NCI-H1105 (cell line): ENCODE measurements at places on chromosomes 13 and 19.

GRCh38 chr13:23561261-23561660, 9.0 kb upstream of the TNFRSF19 start:
- DNase-seq, result no peak

- DNase-seq, result no peak
Measured at GRCh38 chr19:7763696-7764095, 653 bp downstream of the CLEC4M start.

- DNase-seq, result no peak
Measured at GRCh38 chr19:39599116-39599515, 3.2 kb upstream of the LGALS13 start.

- no peak for DNase-seq
Measured at GRCh38 chr19:10271543-10272086, 695 bp downstream of the ICAM1 start.

- no peak for DNase-seq
Measured at GRCh38 chr19:47499371-47499770, 15.4 kb upstream of the KPTN start.

DNA sequence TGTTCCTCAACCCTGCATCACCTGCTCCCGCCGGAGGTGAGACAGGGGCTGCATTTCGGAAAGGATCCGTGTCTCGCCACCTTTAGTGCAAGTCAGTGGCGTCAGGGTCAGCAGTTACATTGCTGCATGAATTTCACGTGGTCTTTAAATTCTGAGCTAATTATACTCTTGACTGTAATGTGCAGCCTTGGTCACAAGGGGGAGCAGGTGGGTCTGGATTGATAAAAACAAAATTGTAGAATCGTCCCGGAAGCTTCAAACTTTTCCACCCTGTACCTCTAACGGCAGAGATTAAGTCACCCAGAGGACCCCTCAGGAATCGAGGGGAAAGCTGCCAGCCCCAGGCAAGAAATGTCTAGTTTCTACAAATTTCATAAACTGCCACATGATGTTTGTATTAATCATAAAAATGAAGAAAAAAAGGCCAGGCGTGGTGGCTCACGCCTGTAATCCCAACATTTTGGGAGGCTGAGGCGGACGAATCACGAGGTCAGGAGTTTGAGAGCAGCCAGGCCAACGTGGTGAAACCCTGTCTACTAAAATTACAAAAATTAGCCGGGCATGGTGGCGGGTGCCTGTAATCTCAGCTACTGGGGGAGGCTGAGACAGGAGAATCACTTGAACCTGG, 20.2 kb downstream of the BBC3 start:
- DNase-seq, result peak; percentile 57

GRCh38 chr19:42403586-42403985, 13.5 kb upstream of the CNFN start:
- no peak for DNase-seq

DNA sequence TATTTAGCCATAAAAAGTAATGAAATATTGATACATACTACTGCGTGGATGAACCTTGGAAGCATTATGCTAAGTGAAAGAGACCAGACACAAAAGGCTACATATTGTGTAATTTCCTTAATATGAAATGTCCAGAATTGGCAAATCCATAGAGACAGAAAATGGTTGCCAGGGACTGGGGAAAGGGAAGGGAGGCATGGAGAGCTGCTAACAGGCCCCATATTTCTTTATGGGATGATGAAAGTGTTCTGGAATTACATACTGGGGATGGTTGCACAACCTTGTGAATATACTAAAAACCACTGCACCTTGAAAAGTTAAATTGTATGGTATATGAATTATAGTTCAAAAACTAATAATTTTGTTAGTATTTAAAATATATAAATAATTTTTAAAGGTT, 3.6 kb downstream of the IFT88 start:
- DNase-seq, result no peak

DNA sequence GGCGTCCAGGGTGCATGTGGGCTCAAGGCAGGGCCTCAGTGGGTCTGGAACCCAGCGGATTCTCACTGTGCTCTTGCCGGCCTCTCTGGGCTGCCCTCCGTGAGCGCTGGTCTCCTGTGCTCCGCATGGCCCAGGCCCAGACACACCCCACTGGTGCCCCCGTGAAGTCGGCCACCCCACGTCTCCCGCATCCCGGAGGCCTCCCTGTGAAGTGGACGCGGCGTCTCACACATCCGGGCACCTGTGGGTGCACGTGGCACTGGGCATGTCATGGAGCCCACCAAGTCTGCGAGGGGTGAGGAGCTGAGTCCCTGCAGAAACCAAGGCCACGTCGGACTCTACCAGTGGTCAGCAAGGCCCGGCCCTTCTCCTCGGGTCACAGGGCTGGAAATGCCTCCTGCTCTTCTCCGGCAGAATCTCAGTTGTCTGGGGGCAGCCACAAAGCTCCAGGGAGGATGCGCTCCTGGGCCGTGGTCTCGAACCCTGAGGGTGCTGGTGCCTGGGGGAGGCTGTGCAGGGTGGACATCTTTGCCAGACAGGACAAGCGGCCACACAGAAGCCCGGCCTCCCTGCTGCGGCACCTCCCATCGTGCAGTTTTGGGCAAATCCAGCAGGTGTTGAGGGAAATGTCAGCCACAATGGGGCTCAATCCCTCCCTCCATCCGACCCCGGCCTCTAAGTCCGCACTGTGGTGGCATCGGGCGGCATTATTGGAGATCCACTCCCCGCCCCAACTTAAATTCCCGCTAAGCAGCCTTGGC, 2.2 kb downstream of the C13orf46 start:
- no peak for DNase-seq

DNA sequence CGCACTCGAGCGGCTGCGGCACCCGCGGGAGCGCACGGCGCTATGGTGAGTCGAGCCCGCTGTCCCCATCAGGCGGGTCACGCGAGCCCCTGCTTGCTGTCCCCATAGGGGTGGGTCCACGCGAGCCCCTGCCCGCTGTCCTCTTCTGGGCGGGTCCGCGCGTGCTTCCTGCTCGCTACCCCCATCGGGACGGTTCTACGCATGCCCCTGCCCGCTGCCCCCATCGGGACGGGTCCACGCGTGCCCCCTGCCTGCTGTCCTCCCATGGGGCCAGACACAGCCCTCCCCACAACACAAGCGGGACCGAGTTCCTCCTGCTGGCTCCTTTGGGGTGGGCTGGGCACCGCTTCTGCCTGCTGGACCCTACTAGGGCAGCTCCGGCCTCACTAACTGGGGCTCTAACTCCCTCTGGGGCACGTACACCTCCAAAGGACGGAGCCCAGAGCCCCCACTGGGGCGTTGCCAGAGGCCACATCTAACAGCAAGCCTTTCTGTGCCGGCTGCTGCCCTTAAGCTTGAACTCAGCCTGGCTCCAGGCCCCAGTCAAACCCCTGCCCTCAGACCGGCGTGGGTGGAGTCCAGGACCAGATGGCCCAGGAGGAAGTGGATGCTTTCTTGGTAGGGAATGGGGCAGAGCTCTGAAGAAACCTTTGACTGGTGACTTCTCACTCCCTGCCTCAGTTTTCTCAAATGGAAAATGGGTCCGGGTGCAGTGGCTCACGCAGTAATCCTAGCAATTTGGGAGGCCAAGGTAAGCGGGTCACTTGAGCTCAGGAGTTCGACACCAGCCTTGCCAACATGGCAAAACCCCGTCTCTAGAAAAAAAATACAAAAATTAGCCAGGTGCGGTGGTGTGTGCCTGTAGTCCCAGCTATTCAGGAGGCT, 722 bp downstream of the COLGALT1 start:
- DNase-seq, result no peak

DNA sequence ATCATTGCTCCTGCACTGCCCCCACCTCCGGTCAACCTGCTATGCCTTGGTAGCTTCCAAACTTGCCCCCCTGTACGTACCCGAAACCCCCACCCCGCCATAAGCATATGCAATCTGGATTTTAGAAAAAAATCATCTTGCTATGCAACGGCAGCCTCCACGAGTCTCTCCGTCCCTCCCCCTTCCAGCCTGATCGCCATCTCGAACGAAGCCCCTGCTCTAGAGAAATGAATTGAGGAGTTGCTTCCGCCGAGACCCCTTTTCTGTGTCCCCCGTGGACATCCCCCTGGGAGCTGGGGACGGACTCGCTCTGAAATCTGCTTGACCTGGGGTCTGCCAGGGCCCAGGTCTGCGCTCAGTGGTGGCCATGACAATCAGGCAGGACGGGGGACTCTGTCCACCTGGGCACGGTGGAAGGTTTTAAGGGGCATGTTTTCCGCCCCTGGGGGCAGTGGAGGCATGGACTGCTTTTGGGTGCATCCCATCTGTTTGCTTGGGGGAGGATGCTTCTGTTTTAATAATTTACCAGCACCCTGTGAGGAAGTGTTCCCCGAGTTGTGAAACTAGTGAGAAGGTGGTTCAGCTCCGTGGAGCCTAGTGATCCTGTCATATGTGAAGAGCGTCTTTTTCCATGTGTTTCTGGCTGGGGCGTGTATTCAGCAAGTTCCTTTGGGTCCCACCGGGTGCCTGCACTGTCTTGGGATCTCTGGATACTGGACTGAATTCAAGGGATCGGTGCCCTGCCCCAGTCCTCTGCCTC, 1.0 kb downstream of the KDM4B start:
- no peak for DNase-seq

GRCh38 chr13:59345311-59345710, 818.4 kb downstream of the DIAPH3 start:
- DNase-seq, result no peak

- DNase-seq, result no peak
Measured at GRCh38 chr19:55528030-55528803, 8.7 kb downstream of the SBK2 start.

- no peak for DNase-seq
Measured at GRCh38 chr13:74203576-74203975, 69.4 kb upstream of the KLF12 start.

DNA sequence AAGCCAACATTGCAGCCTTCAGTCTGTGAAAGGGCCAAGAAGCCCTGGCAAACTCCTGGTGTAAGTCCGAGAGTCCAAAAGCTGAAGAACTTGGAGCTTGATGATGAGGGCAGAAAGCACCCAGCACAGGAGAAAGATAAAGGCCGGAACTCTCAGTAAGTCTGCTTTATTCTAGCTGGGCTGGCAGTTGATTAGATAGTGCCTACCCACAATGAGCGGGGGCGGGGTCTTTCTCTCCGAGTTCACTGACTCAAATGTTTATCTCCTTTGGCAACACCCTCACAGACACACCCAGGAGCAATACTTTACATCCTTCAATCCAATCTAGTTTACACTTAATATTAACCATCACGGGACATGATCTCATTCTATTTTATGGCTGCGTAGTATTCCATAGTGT, 1317.1 kb downstream of the SLITRK1 start:
- no peak for DNase-seq

DNA sequence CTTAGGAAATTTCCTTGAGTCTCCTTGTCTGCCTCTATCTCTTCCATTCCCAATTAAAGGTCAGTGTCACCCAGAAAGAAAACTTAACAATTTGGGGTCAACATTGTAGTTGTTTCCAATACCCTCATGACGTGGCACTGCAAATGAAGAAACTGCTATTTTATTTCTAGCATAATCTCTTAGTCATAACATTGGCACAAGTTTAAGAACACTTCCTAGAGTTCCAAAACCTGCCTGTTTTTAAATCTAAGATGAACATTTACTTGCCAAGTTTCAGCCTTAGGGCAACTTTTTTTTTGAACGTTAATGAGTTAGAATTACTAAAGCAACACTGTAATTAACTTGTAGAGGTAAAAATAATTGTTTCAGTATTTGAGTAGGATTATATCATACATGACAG, 108.0 kb downstream of the LMO7 start:
- no peak for DNase-seq

GRCh38 chr19:19619181-19619848, 828 bp upstream of the PBX4 start:
- no peak for DNase-seq

DNA sequence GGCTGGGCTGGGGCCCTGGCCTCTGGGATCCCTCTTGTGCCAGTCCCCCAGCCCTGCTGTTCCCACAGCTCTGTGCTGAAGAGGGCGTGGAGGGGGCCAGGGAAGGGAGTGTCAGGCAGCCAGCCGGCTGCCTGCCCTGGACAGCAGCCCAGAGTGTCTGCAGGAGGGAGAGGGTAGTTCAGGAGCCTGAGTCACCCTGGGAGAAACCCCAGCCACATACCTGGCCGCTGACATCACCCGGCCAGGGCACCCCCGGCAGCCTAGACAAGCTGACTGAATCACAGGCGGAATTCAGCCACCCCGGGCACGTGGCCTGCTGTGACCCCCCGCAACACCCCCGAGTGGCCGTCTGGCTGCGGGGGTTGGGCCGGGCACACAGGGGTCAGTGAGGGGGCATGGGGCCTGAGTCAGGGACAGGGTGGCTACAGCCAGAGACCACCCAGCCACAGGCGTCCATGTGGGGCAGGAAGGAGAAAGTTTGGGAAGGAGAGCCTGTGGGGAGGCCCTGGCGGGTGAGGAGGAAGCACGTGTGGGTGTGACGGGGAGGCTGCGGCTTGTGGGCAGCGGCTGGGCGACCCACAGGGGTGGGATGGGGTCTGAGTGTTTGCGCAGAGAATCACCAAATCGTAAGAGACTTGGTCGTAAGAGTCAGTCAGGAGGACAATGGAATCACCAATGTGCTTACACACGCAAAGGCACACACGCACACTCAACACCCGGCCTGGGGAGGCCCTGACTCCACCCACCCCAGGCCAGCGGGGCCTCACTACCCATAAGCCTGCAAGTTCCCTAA, 11.9 kb upstream of the FOSB start:
- DNase-seq, result no peak

DNA sequence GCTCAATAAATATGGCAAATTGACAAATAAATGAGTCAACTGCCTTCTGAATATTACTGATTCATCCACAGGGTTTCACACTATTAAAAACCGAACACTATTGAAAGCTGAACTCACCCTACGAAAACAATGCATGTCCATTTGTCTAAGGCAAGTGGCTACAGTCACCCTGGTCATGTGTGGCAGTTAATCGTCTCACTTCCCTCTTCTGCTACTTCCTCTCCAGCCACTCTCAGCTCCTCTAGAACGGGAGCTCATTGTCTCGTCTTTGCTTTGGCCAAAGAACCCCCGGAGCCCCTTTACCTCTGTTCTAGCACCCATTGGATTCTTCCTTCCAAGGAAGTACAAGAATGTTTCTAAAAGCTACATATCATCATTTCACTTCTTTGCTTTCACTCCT, 74.4 kb upstream of the ZNF599 start:
- no peak for DNase-seq

GRCh38 chr13:112732679-112733078, 42.8 kb downstream of the ATP11A start:
- DNase-seq, result peak; percentile 17
